Activated CD4-positive, alpha-beta memory T cell treated with anti-CD3 and anti-CD28 coated beads for 36 hours (primary cell): ENCODE measurements at places on chromosomes 2 and 18. TPM values are rescaled to one million over a fixed set of nuclear protein-coding genes. Genes with fewer than 3 reads are reported as not detected.

The CYP1B1 gene
- 4.3 TPM for total RNA-seq

The SCN7A gene
- not detected for total RNA-seq

The TOGARAM2 gene
- total RNA-seq: 9.6 TPM

The IL36RN gene
- not detected for total RNA-seq

The PAX8 gene
- total RNA-seq: 4.1 TPM

The TSHZ1 gene
- 13.9 TPM for total RNA-seq

The APCDD1 gene
- total RNA-seq: not detected

The RPRD1A gene
- total RNA-seq: 25.9 TPM

The ALKAL2 gene
- total RNA-seq: not detected

The ICOS gene
- total RNA-seq: 187 TPM

The MFF gene
- total RNA-seq: 74.1 TPM

The TDRD15 gene
- total RNA-seq: not detected
